ENCODE measurements at places on chromosomes 3 and 15.

GRCh38 chr3:149969110-149969939 lies 1.4 kb downstream of the PFN2 start:
- peak; percentile 44 for DNase-seq

DNA sequence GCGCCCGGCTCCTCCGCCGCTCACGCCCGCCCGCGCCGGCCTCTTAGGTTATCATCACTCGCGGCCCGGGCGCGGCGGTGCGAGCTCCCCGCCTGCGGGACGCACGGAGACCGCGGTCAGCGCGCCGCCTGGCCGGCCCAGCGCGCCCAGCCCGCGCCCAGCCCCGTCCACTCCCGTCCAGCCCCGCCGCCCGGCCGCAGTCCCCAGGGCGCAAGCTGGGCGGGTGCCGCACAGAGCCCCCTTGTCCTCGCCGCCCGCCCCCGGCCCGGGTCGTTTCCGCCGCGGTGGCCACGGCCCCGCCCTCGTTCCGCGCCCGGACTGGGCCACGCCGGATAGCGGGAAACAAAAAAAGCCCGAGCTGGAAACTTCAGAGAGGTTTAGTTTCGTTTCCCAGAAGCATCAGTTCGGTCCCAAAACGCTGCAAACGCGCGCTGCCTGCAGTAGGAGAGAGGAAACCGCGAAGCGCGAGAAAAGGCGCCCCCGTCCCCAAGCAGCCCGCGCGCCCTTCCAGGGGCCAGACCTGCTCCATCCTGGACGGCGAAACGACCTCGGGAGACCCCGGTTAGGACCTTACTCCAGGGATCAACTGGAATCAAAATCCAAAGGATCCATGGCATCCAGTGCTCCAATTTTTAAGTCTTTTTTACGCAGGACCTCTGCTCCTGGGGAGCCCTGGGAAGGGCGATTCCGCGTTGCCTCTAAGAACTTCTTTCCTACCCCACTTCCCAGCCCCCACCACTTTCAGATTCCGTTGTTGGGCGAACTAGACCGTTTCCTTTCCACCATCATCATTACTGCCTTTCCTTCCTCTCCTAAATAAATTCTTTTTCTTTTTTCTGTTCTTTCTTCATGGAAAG lies at the start of gene ATP10A:
Gene ATP10A, minus strand, starts transcription at position 217 of the 857 bp plus-strand sequence. CDS start 231 bp downstream, outside the sequence.
- no peak for DNase-seq

DNA sequence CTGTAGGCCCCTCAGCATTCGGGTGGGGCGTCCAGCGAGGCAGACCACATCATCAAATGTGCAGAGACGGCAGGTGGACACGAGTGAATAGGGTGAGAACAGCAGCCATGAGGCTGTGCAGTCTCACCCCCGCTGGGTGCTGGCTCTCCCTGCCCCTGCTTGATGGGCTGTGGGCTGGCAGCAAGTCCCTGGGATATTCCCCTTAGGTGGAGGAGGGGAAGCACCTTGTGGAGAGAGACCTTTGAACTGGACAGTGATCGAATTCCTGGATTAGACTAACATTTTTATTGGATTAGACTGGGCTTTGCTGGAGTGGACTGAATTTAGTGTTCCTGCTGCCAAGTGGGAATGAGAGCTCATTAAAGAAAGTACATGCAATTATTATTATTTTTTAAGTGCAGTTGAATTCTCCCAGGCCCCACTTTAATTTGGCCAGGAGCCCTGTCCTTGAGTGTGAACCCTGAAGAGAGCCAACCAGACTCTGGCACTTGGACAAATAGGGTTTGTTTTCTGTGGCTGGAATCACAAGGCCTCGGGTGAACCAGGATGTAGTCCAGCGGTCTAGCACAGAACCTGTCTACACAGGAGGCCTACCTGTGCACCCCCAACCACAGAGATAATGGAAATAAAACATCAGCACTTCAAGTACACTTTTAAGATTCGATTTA lies 193.1 kb downstream of the ABHD5 start:
- no peak for DNase-seq

- no peak for DNase-seq
Observed at GRCh38 chr3:125957674-125958510, 11.1 kb upstream of the ROPN1B start.

GRCh38 chr3:31541089-31541488 lies 8.4 kb downstream of the STT3B start:
- DNase-seq = no peak

Measured in cerebellar nuclear complex (tissue), 1 donor.